Heart right ventricle (tissue), 16 donors: ENCODE measurements at places on chromosomes 5 and 9.
A peak's percentile ranks its signal among the peaks of the same experiment; 100 is the strongest.

DNA sequence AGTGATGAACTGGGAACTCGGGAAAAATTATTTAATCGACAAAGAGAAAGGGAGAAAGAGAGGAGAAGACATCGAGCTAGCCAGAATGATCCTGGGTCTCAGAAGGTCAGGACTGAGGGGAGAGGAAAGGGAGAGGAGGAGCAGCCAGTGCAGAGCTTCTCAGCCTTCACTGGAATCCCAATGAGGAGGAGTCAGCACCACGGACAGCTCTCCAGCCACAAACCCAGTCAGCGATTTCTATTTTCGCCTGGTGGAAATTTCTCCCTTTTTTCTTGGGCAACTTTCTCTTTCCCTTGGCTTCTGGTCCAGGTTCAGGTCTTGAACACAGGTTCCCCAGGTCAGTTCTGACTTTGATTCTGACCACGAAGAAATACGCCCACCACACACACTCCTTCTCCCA, 1.6 kb upstream of the BRINP1 start:
- peak; percentile 29 for DNase-seq

GRCh38 chr5:146068977-146069779, 36.2 kb downstream of the PLAC8L1 start:
- DNase-seq = no peak

GRCh38 chr9:134177624-134178393, 13.4 kb upstream of the RNU6ATAC start:
- no peak for DNase-seq

GRCh38 chr9:123326662-123327093, 29.3 kb upstream of the CRB2 start:
- no peak for DNase-seq

GRCh38 chr9:109779711-109780452, at the start of gene PALM2AKAP2:
TSS of gene PALM2AKAP2 (plus strand) at chr9:109780198. CDS start at chr9:109780489, 291 bp downstream.
- DNase-seq = peak; percentile 70

GRCh38 chr5:8034852-8035251, 165.9 kb downstream of the MTRR start:
- DNase-seq = no peak

GRCh38 chr5:35440409-35440808, 177.3 kb upstream of the SPEF2 start:
- DNase-seq = no peak

- no peak for DNase-seq
Observed at GRCh38 chr5:38723426-38723825, 122.4 kb upstream of the OSMR start.

DNA sequence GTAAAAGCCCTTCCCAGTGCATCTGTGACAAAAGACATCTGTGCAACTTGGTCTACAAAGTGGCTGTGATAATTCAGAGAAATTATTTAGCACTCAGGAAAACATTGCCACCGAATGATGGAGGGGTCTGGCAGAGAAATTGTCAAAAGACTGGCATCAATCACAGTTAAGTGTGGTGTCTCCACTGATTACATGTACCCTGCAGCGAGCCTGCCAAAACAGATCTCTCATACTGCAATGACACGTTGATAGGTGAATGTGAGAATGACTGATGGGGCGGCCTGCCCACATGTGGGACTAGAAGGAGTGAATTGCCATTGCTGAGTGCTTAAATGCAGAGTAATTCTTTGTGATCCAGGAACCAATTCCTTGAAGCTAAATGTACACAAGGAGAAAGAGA, 136.4 kb upstream of the PCSK5 start:
- peak; percentile 53 for DNase-seq

- no peak for DNase-seq
Observed at GRCh38 chr5:81718300-81718699, 32.6 kb downstream of the SSBP2 start.

DNA sequence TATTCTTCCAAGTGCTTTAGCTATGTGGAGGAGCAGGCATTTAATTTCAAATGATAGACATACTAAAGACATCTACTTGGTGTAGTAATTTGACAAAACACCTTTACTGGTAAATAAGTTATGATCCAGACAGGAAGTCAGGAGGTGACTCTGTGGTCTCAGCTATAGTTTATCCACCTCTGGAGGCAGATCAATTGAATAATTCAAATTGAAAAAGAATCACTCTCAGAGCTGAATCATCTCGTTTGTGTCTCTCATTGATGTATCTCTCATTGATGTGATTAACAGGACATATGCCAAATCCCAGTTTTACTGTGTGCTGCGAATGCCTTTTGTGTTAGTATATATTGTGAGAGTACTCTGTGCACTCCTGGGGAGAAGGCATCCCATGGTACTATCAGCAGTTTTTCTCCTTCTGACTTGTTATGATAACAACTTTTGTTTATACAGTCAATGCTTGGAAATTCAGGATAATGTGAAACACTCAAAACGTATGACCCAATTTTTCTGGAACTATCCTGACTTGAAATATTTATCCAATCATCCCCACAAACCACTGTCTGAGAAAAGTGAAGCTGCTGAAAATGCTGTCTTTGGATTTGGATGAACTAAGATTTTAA, 48.5 kb upstream of the DAB2 start:
- DNase-seq = no peak

DNA sequence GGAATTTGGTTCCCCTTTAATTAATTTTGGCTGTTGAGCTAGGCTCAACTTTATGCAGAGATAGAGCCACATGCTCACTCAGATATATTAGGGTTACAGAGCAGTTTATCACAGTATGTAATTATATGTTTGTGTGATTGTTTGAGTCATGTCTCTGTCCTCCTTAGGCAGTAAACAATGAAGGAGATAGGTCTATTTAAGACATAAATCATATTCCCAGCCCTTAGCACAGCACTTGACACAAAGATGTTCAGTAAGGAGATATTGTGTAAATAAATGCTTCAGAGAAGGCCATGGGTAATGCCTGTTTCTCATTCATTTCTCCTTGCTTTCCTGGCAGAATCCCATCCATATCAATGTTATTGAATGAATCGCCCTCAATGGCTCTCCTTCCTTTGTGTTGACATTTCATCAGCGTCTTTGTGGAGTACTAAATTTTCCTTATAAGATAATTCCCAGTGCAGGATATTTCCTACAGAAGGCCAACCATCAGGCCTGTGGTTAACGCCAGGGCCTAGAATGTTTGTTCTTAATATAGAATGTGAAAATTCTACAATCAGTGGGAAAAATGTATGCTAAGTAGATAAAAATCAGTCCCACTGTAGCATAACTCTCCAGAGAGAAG, 408.0 kb downstream of the EBF1 start:
- DNase-seq = no peak

- no peak for DNase-seq
Observed at GRCh38 chr5:18329328-18329727, 695.1 kb downstream of the TAF11L14 start.

GRCh38 chr5:121271546-121271945, 580.1 kb upstream of the FTMT start:
- no peak for DNase-seq

- DNase-seq = no peak
Observed at GRCh38 chr9:92048924-92049625, 66.1 kb downstream of the SPTLC1 start.

DNA sequence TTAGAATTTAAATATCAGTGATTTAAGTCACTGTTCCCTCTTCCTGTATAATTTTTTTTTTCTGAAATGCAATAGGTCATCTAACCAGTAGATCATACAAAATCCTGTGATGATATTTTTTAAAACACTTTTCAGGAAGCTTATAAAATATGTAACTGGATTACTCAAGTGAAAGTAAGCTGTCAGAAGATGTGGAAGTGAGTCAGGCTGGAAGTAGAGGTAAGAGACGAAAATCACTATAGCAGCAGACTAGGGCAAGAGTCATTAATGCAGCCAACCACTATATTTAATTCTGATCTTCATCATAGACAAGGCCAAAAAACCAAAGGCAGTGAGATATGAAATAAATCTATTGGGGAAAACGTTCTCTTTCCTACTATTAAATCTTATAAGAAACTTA, 65.7 kb upstream of the C6 start:
- no peak for DNase-seq

- no peak for DNase-seq
Observed at GRCh38 chr9:88871669-88872068, 119.6 kb upstream of the S1PR3 start.

- DNase-seq = no peak
Observed at GRCh38 chr5:143118222-143118621, 285.3 kb downstream of the NR3C1 start.

DNA sequence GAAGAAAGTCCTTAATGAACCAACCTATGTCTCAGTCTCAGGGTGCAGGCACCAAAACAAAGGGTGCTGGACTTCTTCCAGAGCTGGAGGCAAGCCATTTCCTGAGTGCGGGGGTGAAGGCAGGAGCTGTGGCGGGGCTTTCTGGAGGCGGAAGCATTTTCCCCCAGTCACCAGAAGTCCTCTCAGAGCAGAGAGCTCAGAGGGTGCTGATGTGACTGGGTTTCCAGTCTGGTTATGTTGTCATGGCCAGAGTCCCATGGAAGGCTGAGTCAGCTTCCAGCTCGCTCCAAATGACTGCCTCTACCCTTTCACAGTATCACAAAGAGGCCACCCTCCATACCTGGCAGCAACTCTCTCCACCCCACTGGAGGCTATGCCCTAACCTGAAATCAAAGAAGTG, 86.0 kb downstream of the TRPC7 start:
- no peak for DNase-seq

GRCh38 chr9:100282388-100282719, 70.4 kb downstream of the TEX10 start:
- DNase-seq = no peak

- no peak for DNase-seq
Observed at GRCh38 chr5:84125216-84125615, 259.5 kb downstream of the EDIL3 start.

DNA sequence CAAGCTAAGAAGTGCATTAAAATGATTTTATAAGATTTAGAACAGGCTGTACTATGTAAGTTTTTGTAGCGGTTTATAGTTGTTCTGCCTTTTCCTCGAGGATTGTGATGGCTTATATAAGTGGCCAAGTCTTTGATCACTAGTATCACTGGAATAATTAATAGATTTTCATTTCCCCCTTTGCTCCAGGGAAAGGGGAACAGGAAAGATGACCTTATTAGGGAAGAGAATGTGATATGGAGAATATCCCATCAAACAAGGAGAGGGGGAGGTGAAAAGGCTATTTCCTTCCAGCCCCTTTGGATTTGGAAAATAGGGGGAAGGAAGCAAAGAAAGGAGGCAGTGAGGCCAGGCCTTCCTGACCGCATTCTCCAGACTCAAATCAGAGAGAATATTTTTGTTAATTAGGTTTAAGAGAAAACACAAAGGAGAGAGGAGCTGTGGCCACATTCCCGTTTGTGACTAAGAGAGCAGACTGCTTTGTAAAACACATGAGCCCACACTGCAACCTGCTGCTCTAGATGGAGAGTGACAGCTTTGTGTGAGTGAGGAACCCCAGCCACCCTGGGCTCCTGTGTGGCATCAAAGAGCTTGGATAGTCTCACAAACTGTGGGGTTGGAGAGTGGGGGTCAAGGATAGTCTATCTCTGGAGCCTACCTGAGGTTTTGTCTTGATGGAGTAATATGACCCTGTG, 359.5 kb downstream of the DTWD2 start:
- DNase-seq = no peak

- DNase-seq = no peak
Observed at GRCh38 chr5:149313151-149313841, 32.0 kb upstream of the GRPEL2 start.

DNA sequence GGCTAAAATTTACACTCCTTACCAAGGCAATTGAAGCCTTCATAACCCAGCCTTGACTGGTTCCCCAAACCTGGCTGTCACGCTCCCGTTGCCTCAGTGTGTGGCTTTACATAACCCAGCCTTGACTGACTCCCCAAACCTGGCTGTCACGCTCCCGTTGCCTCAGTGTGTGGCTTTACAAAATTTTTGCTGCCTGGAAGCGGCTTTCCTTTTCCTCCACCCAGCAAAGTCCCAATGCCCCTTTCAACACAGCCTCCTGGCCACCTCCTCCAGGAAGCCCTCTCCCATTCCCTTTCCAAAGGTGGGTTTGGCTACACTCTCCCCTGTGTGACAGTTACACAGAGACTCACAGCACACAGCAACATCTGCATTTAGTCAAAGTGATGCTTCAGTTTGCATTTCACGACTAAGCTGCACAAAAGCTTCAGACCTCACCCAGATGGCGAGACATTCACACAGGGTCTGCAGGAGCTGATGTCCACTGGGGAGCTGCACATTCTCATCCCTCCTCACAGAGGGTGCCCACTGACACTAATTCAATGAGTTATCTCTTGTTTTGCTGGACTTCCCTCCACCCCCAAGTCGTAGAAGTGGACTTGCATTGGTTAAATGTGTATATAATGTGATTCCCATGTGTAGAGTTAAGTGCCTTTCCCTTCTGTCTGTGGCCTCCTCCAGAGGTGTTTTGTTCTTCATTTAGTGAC, 156.6 kb upstream of the PHYKPL start:
- DNase-seq = no peak

- no peak for DNase-seq
Observed at GRCh38 chr9:125774106-125774505, 26.9 kb downstream of the PBX3 start.

DNA sequence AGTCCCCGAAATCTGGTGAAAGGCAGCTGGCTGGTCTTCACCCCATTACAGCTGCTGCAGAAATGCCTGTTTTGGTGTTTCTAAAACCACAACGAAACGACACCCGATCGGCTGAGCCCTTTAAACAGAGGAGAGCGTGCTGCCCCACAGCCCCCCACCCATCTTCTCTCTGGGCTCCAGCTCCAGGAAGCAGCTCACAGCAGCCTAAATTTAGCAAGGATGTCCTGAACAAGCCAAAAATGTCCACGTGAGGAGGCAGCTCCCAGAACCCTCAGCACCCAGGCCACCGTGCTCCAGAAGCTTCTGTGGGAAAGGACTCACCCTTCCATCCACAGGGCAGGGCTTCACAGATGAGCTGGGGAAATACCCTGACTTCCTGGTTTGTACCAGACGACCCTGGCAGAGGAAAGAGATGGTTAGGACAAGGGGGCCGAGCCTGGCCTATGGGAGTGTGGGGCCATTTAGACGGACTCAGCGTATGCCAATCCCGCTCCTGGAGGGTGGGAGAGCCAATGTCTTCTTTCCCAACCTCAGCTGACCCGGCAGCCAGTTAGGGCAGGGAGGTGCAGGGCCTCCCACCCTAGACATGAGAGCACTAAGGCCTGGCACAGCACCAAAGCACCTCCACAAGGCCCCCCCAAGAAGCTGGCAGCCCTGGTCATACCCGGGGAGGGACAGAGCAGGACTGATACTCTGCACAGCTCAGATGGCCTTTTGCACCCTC, 39.1 kb upstream of the SARDH start:
- no peak for DNase-seq

GRCh38 chr5:68219161-68219816, 3.7 kb downstream of the PIK3R1 start:
- DNase-seq = no peak

DNA sequence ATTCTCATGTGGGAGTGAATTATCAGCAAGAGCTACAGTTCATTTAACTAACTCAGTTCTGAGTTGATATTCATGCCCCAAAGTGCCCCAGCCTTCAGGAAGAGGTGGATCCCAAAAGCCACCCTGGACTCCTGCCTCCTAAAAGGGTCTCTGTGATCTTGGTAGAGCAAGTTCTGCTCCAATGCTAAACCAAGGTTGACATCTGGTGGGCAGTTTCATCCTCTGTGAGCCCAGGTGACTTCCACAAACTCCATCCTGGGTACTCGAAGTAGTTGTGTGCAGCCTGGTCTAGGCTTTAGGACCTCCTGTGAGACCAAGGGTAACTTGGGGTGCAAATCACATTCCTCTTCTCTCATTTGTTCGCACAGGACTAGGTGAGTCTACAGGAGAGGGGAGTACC, 816.8 kb downstream of the MTRR start:
- DNase-seq = no peak
